ENCODE measurements at places on chromosomes 2 and 18. TPM values are rescaled to one million over a fixed set of nuclear protein-coding genes. Genes with fewer than 3 reads are reported as not detected.

The HDAC4 gene
- total RNA-seq: 23.5 TPM

The EN1 gene
- total RNA-seq: 4.2 TPM

The CFC1 gene
- total RNA-seq: not detected

The CHN1 gene
- total RNA-seq: 7.8 TPM

The CCDC88A gene
- total RNA-seq: 48.5 TPM

The MEP1B gene
- not detected for total RNA-seq

The EFHD1 gene
- total RNA-seq: 2.1 TPM

The SP140L gene
- 3.7 TPM for total RNA-seq

The FAM161A gene
- 7.3 TPM for total RNA-seq

The SPDYA gene
- total RNA-seq: 1.0 TPM

The PARD3B gene
- total RNA-seq: 19.8 TPM

The AMER3 gene
- total RNA-seq: not detected

The OSR1 gene
- 10.4 TPM for total RNA-seq

The CCT4 gene
- 141 TPM for total RNA-seq

The MC2R gene
- total RNA-seq: not detected

The SIX2 gene
- total RNA-seq: 4.2 TPM

The TSPYL6 gene
- total RNA-seq: not detected

The ATF2 gene
- 35.0 TPM for total RNA-seq

The CAPN14 gene
- total RNA-seq: not detected

The FIGN gene
- total RNA-seq: 1.0 TPM

The LIMS2 gene
- total RNA-seq: 5.7 TPM

The EVA1A gene
- total RNA-seq: 6.3 TPM

The SIX3 gene
- not detected for total RNA-seq

The MAP2 gene
- total RNA-seq: 3.7 TPM

The GKN1 gene
- total RNA-seq: not detected

The SERPINB4 gene
- not detected for total RNA-seq

The TCF23 gene
- total RNA-seq: 0.52 TPM

The SLC11A1 gene
- total RNA-seq: 1.0 TPM

The SERPINB11 gene
- total RNA-seq: not detected

The MERTK gene
- 4.2 TPM for total RNA-seq

The OXER1 gene
- under 0.01 TPM for total RNA-seq

The CCDC141 gene
- 61.6 TPM for total RNA-seq

The ERBB4 gene
- total RNA-seq: 9.9 TPM

The C2orf78 gene
- not detected for total RNA-seq

The GPAT2 gene
- total RNA-seq: 7.8 TPM

The B3GNT7 gene
- 0.52 TPM for total RNA-seq

The NAT8 gene
- not detected for total RNA-seq

The PCBP1 gene
- total RNA-seq: 45.4 TPM

The RTP5 gene
- not detected for total RNA-seq

The HOXD13 gene
- under 0.01 TPM for total RNA-seq

The RAB6C gene
- not detected for total RNA-seq

The SCN9A gene
- 14.1 TPM for total RNA-seq

Measured in skeletal muscle tissue (tissue), 5 donors.